ENCODE measurements at places on chromosomes 6 and 20. TPM values are rescaled to one million over a fixed set of nuclear protein-coding genes. Genes with fewer than 3 reads are reported as not detected.

The BMP7 gene
- 22.2 TPM for total RNA-seq

- no peak for DNase-seq
- H3K27me3 ChIP-seq = peaks cover 17% of the 10 kb centered on the region
- H3K4me1 ChIP-seq = no peaks in the 10 kb centered on the region
- no peak overlapping the region for H3K4me3 ChIP-seq
- no peak overlapping the region for H3K27ac ChIP-seq
Measured at GRCh38 chr20:10249822-10250221, 31.2 kb downstream of the SNAP25 start.

The PDYN gene
- not detected for total RNA-seq

DNA sequence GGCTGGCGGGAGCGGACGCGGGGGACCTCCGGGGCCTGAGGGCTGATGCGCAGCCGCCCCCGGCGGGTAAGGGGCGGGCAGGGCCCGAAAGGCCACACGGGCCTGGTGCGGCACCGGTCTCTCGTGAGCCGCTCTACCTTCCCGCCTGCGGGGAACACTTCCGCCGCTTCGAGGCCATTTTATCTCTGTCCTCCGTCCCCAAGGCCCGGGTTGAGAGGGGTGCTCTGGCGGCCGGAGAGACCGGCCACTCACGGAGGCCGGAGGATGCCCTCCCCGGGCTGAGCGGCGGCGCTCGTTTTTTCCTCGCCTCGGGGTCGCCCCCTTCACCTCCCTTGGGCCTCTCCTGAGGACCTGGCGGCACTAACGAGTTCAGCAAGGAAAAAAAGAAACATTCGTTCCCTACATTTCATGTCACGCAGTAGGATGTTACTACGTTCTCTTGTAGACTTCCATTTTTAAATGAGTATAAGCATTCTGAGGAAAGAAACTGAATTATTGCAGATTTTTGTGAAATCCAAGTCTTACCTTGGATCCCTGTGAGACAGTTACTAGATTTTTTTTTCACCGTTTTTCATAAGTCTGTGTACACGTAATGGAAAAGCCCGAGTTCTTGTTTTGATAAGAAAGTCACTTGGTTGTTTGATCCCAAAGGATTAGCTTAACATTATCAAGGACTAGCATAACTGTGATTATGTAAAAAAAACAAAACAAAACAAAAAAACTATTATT, 575 bp downstream of the WTAP start:
- DNase-seq = no peak
- H3K4me3 ChIP-seq = peak overlapping the region; percentile 87
- peak overlapping the region; percentile 98 for H3K27ac ChIP-seq
- H3K36me3 ChIP-seq = peaks cover 14% of the 10 kb centered on the region
- H3K27me3 ChIP-seq = no peaks in the 10 kb centered on the region

DNA sequence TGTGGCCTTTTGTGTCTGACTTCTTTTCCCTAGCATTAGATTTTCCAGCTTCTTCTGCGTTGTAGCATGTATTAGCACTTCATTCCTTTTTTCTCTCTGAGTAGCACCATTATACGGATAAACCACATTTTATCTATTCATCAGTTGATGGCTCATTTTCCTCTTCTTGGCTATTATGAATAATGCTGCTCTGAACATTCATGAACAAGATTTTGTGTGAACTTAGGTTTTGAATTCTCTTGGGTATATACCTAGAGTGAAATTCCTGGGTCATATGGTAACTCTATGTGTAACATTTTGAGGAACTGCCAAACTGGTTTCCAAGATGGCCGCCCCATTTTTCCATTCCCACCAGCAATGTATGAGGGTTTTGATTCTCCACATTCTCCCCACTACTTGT, 28.7 kb downstream of the SLC22A16 start:
- no peak for DNase-seq
- no peaks in the 10 kb centered on the region for H3K4me1 ChIP-seq
- H3K27me3 ChIP-seq = no peaks in the 10 kb centered on the region
- no peaks in the 10 kb centered on the region for H3K36me3 ChIP-seq
- H3K4me3 ChIP-seq = no peak overlapping the region
